Panc1 (cell line): ENCODE measurements at places on chromosomes 3 and 15. TPM values are rescaled to one million over a fixed set of nuclear protein-coding genes. Genes with fewer than 3 reads are reported as not detected.

DNA sequence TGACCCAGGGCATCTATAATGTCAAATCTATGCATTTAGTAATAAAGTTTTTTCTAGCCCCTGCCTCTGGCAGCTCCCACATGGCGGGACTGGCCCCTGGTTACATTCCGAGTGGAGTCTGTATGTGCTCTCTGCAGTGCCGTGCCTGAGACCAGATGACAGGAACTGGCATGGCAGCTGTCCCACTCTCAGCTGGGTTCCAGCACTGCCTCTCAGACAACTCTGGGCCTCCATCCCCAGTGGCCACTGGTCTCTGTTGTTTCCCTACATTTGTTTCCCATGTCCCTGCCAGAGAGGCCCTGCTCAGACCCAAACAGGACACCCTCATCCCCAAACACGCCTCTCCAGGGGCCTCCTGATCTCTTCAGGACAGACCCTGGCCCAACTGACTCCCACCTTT lies 109.3 kb downstream of the OCA2 start:
- DNase-seq = no peak

Gene FGF12
- 0.51 TPM for total RNA-seq

GRCh38 chr15:47135267-47135666 lies 582.0 kb upstream of the SEMA6D start:
- DNase-seq = no peak

GRCh38 chr3:178690571-178690970 lies 154.3 kb downstream of the KCNMB2 start:
- no peak for DNase-seq

DNA sequence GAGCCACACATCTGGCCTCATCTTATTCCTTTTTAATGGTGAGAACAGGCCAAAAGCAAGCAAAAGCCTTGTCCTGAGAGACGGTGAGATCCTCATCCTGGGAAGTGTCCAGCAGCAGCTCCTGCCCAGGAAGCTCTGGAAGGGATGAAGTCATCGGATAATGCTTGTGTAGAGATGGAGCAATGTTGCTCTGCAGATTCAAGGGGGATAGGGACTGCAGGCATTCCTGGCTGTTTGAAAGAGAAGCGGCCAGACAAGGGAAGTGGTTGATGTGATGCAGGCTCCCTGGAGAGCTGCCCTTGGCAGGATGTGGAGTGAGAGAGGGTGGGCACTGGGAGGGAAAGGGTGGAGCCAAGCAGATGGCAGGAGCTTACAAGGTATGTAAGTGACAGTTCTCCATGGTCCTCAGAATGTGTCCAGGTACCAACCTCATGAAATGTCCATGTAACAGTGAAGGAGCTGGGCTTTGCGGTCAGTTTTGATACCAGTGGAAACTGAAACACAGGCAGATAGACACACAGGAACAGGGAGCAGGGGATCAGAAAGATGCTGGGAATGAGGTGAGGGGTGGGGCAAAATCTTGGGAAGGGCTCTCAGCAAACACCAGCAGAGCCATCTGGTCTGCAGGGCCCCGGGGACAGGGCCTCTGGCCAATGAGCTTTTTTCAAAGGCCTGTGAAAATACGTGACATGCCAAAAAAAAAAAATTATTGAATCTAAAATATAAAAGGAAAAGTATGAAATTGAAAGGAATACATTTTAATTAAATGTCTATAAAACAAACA lies 32.2 kb upstream of the LACTB start:
- DNase-seq = no peak

DNA sequence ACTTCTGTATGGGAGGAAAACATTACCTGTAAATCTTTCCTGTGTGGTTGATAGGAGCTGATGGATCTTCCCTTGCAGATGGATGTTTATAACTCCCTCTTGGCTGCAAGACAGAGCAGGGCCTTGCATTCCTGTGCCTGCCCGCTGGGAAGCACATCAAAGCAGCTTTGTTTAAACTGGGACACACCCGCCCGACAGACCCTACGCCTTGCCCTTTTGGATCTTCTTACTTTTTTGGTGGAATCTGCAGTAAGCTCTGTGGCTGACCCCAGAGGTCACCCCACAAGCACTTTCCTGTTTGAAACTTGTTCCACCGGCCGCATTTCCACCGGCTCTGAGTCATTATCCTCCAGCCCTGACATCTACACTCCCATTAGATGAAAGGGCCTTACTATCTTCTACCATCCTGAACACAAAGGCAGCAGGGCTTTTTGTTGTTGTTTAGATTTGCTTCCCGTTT lies 244.1 kb upstream of the STT3B start:
- DNase-seq = no peak
